Kidney tubule cell (primary cell): ENCODE measurements at places on chromosomes 7 and 10.

DNA sequence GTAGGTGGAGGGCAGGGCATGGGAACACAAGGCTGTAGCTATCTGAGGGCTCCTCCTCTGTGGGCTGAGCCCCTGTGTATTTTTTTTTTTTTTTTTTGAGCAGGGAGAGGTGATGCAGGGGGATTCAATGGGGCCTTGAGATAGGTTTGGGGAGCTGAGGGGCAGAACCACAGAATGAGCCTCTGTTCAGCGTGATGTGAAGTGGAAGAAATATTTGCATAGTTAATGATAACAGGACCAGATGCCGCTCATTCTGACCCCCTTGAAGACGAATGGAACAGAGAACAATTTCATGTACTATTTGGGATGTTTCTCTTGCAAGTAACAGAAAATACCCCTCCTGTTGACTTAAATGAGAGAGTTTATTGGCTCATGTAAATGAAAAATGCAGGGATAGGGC, 69.7 kb upstream of the EMX2 start:
- no peak for DNase-seq

- peak; percentile 99 for DNase-seq
These were observed 103.0 kb upstream of the KLF6 start for GRCh38 chr10:3887885-3888476.

DNA sequence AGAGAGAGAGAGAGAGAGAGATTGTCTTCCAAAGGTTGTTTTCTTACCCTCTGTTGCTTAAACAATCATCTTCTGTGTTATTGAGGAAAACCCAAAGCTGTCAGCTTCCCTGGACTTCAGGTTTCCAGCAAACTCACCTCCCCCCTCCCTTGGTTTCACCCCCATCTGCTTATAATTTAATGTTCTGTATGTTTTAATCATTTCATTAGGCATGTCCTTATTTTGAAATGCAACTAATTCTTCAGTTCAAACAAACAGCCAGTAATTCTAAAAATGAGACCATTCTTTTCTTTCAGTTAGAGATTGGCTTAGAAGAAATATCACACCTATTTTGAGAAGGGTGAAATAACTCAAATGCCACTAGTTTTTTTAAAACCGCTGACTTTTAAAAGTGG, 102.9 kb downstream of the FAM204A start:
- DNase-seq, result no peak

GRCh38 chr7:28956608-28957063, 1.5 kb downstream of the TRIL start:
- peak; percentile 88 for DNase-seq

- no peak for DNase-seq
These were observed 18.8 kb downstream of the NPC1L1 start for GRCh38 chr7:44522315-44522714.

- DNase-seq, result no peak
These were observed 78.5 kb downstream of the SAMD9 start for GRCh38 chr7:93039282-93039681.

GRCh38 chr10:72523062-72523461, 102.8 kb downstream of the MICU1 start:
- no peak for DNase-seq

- no peak for DNase-seq
These were observed 101.5 kb upstream of the DIP2C start for GRCh38 chr10:790821-791551.

GRCh38 chr10:116587878-116588591, 2.7 kb upstream of the PNLIPRP1 start:
- peak; percentile 45 for DNase-seq

DNA sequence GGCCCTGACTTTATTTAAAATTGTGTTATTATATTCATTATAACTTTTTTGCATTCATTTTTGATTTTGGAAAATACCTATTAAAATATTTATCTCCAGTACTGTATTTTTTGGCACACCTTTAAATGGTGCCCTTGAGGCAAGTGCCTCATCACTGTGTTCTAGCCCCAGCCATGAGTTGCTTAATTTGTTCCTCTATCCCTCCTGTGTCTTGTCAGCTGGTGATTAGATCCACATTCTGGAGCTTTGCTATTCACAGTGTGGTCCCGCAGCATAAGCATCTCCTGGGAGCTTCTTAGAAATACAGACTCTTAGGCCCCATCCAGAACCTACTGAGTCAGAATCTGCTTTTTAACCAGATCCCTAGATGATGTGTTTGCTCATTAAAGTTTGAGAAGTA, 19.8 kb downstream of the AGK start:
- DNase-seq, result no peak

- peak; percentile 26 for DNase-seq
These were observed 39.0 kb downstream of the SEMA3C start for GRCh38 chr7:80879849-80880248.

GRCh38 chr10:132593389-132593788, 55.8 kb downstream of the INPP5A start:
- DNase-seq, result no peak

- peak; percentile 27 for DNase-seq
These were observed 52.4 kb upstream of the PFKP start for GRCh38 chr10:3014968-3015367.

DNA sequence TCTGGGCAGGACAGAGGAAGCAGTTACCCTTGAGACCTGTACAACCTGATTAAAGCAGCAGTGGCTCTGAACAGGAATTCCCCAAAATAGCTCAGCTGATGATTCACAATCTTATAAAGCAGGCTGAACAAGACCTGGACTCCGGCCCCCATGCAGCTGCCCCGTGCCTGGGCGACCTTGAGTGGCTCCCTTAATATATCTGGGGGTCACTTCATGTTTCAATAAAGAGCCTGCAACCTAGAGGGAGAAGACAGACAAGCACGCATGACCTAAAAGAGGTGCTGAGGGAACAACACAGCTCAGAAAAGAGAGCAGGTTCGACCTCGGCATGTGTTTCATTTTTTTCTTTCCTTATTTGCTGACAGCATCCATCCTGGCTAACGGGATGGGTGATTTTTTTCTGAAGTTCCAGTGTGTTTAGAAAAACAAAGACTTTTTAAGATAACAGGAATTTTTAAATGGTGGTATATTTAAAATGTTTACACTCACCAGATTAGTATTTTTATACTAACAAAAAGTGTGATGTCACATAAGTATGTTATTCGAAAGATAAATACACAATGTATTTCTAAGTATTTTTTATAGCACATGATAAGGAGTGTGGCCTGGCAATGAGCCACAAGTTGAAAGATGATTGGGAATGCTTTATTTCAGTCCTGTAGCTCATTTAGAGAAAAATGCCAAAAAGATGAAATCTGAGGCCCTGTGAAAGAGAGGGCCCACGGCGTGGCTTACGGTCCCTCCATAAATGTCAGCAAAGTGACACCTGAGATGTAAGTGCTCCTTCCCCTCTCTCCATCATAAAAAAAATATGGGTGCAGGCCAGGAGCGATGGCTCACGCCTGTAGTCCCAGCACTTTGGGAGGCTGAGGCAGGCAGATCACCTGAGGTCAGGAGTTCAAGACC, 161.3 kb downstream of the SLIT1 start:
- DNase-seq, result peak; percentile 88

GRCh38 chr7:157703131-157703530, 366.3 kb downstream of the DNAJB6 start:
- DNase-seq, result no peak
